T-helper 1 cell (primary cell): ENCODE measurements at places on chromosomes 12 and 14.

DNA sequence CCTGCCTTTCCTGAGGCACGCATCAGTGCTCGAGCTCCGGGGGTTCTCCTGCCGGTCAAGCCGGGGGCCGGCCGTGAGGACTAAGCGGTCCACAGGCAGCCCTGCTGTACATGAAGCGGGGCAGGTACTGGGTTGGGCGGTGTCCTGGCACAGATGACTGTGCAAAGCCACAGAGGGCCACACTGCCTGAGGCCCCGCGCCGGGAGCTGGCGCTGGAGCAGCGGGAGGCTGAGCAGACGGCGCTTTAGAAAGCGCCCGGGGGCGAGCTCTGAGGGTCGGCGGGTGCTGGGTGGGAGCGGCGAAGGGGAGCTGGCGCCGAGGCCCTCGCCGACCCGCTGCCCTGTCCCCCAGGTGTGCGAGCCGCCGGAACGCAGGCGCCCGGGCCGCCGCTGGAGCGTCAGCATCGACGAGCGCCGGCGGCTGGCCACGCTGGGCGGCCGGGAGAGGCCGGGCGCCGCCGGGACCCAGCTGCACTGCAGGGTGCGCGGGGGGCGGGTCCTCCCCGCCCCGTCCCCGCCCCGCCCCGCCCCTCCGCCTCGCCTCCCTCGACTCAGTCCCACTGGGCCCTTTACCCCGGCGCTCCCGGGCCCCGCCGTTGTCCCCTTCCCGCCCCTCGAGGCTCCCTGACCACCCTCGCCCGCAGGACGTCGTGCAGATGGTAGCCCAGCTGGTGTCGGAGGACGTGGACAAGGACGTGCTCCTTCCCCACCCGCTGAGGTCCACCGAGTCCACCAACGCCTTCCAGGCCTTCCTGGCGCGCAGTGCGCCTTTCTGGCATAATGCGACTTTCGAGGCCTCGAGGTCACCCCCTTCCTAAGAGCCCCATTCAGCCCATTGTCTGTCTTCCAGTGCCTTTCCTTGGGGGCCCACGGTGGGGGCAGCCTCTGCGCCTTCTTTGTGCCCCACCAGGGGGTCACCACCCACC lies 8.3 kb upstream of the MTA1 start:
- peak; percentile 26 for DNase-seq

DNA sequence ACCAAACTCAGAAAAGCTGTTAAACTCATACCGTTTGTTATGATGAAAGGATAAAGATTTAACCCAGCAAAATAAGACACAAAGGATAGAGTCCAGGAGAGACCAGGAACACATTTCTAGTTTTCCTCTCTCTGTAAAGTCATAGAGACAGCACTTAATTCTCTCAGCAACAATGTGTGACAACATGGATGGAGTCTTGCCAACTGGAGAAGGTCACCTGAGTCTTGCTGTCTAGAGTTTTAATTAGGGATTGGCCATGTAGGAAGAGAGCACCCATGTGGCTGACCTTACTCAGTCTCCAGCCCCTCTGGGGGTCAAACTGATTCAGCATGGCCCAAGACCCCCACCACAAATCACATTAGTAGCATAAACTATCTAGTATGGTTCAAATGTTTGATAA lies 151.0 kb upstream of the ATF7IP start:
- DNase-seq: no peak

DNA sequence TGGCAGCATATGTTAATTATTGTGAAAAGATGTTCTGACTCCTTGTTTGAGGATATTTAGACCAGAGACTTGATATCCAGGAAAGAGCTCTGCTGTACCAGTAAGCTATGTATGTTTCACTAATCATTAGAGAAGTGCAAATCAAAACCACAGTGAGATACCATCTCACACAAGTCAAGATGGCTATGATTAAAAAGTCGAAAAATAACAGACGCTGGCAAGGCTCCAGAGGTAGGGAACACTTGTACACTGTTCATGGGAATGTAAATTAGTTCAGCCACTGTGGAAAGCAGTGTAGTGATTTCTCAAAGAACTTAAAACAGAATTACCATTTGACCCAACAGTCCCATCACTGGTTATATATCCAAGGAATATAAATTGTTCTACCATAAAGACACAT lies 171.6 kb downstream of the DPY19L2 start:
- no peak for DNase-seq

GRCh38 chr12:13121568-13121967 lies 18.1 kb upstream of the GSG1 start:
- DNase-seq: no peak

DNA sequence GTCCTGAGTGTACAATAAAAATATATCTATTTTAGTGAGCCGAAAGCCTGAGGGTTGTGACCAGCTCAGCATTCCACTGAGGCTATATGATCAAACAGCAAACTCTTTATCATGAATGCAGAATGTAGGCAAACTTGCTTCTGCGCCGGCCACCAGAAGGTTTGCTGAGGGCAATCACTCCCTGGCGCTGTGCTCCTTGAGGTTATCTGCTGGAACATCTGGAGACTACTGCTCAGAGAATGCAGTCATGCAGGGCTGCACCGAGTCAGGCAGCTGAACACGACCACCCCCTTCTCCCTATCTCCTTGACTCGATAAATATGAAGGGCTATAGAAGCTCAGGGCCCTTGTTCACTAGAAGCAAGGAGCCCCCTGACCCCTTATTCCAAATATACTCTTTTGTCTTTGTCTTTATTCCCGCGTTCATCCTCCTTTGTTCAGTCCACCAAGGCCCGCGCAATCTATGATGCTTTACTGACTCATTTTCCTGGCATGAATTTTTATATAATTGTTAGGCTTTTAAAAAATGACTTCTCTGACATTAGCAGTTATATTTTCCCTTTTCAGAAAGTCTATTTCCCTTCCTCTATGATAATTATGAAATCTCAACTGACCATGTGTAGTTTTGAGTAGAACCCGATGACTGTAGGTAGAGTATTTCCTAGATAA lies 1089.3 kb downstream of the SLC16A7 start:
- no peak for DNase-seq

GRCh38 chr14:65993103-65993502 lies 493.1 kb upstream of the CCDC196 start:
- no peak for DNase-seq

- DNase-seq: no peak
Measured at GRCh38 chr14:68395604-68396003, 397.3 kb downstream of the ZFP36L1 start.

- no peak for DNase-seq
Measured at GRCh38 chr12:93868771-93869170, 191.6 kb downstream of the CRADD start.

DNA sequence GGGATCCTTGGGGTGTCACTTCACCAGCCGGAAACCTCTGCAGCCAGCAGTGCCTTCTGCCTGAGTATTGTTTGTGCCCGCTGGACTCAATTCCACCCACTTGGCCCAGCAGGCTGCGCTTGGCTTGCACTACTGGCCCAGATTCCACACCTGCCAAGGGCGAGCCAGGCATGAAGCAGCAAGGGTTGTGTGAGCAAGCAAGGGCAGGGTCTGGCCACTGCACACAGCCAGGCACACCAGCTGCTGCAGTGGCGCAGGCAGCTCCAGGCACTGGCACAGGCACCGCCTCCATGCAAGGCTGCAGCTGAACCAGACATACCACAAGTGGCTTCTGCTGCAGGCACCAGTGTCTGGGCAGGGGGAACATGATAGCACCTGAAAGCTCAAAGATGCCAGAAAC lies 99.5 kb downstream of the NUAK1 start:
- no peak for DNase-seq

- no peak for DNase-seq
Measured at GRCh38 chr14:71692496-71692895, 239.7 kb upstream of the RGS6 start.

DNA sequence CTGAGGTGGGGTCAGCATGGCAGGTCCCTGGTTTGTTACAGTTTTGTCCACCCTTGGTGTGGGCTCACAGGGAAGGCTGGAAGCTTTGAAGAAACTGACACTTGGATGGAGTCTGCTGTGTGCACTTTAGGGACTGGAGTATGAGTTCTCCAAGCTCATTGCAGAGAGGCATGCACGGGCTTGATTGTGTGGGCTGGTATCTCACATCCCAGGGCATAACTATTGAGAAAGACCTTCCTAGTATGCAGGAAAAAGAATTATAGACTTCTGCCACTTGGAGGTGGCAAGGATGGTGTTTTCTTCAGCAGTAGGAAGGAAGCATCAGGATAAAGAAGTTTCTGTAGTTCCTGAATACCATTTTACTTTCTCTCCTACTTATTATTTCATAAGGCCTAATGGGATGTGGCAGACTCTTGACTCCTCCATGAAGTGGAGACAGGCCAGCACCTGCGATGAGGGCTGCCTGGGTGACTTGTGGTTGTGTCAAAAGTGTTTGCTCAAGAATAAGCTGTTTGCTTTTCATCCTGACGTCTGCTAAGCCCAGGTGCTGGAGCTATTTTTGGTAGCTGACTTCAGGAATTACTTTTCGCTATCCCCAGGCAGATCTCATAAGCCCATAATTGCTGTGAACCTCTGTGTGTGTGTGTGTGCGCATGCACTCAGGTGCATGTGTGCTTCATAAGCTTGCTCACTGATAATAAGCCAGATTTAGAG lies 125.8 kb downstream of the KTN1 start:
- DNase-seq: no peak
